NCI-H2029 treated with DMSO at 0.1 percent for 48 hours (cell line): ENCODE measurements at places on chromosomes 2 and 18.

GRCh38 chr18:57437402-57437765 lies 2.2 kb downstream of the ONECUT2 start:
- peak; percentile 13 for DNase-seq

DNA sequence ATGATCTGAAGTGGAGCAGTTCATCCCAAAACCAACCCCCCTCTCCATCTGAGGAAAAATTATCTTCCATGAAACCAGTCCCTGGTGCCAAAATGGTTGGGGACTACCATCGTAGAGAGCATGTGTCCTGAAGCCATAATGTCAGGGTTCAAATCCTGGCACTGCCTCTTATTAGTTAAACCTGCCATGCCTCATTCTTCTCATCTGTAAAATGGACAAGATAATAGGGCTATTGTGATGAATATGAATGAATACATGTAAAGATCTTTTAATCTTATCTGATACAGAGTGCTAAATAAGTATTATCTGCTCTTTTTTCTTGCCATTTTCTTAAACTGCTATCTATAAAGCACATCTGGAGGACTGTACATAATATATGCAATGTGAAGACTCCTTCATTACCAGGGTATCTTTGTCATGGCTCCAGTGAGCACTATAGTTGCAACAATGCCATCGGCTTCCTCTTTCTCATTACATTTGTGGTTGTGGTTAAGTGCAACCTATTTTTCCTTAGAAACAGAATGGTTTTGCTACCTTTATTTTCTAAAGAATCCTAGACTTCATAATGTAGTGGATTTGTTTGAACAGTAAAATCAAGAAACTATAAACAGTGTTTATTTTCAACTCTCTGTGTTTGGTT lies 27.0 kb downstream of the MFSD6 start:
- no peak for DNase-seq

DNA sequence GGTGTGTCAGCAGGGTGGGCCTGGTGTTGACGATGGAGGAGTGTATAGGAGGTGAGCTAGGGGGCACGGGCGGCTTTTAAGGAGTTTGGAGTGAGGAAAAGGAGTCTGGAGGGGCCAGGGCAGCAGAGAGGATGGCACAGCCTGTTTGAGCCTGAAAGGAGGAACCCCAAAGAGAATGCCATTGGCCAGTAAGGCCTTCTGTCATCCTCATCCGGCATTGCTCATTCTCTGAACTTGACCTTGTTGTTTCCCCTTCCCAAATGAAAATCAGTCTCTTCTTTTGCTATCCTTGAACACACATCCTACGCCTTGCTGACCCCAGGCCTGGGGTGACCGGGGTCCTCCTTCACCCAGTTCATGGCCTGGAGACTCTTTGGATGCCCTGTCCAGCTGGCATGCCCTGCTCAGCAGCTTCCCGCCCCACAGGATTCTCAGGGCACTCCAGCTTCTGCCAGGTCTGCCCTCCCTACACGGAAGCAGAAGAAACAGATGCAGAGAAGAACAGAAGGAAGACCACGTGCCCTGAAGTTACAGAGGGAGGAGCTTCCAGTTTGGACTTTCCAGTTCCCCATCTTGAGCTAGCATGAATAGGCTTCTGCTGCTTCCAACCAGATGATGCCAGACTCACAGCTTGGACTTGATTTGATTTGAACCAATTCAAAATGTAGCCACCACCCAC lies 20.5 kb upstream of the KIF3C start:
- DNase-seq = no peak

GRCh38 chr2:10425699-10426098 lies 22.4 kb downstream of the ODC1 start:
- DNase-seq = no peak

DNA sequence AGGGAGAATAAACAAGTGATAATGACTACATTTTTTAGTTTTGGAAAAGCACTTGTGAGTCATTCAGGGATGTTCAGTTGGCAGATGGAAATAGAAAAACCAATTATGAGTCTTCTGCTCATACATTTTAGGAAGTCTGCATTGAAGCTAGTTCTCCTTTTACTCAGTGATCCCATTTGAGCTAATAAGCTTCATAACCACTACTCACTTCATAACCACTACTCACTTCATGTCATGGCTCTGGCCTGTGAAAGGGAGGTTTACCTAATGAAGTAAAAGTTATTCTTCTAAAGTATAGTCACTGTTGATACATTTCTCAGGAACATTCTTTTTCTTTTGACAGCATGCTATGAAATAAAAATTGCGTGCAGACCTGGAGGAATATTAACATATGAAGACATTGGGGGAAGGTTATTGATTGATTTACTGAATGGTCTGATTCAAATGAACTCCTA lies 948.7 kb downstream of the TSN start:
- DNase-seq = no peak

DNA sequence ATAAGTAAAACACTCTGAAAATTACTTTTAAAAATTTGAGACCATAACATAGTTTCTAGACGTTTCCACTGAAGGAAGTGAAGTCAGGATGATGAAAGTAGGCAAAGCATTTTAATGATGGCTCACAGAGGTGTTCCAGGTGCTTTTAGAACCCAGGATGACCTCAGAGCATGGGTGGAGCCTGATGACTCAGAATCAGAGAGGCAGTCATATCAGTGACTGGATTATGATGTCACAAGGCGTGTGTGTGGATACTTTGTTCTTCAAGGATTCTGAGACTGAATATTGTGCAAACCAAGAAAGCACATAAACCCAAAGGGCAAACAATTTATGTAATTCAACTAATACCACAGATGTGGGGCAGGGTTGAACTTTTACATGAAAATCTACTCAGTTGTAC lies 208.0 kb upstream of the FBXO11 start:
- DNase-seq = no peak

- DNase-seq = no peak
Measured at GRCh38 chr18:70693246-70693645, 404.4 kb downstream of the SOCS6 start.

DNA sequence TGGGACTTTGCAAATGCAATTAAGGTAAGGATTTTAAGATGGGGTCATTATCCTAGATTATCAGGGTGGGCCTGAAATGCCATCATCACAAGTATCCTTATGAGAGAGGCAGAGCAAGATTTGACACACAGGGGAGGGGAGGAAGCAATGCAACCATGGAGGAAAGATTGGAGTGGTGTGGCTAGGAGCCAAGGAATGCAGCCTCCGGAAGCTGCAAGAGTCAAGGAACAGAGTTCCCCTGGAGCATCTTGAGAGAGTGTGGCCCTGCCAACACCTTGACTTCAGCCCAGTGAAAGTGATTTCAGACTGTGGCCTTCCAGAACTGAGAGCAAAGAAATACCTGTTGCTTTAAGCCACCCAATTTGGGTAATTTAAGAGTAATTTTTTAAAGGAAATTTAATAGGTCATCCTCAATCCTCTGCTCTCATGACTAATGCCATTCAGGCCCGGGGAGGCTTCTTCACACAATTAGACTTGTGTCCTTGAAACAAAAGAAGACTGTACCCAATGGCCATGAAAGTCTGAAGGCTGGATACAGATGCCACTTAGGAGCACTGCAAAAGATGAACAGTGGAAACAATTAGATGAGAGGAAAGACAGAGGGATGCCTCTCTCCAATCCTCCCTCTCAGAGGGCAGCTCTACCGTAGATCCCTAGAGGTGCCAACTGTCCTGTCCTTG lies 250.3 kb upstream of the ID2 start:
- no peak for DNase-seq

- peak; percentile 7 for DNase-seq
Measured at GRCh38 chr2:162475661-162476060, 131.7 kb downstream of the GCA start.

- no peak for DNase-seq
Measured at GRCh38 chr2:200469708-200470211, 40.1 kb downstream of the KCTD18 start.

DNA sequence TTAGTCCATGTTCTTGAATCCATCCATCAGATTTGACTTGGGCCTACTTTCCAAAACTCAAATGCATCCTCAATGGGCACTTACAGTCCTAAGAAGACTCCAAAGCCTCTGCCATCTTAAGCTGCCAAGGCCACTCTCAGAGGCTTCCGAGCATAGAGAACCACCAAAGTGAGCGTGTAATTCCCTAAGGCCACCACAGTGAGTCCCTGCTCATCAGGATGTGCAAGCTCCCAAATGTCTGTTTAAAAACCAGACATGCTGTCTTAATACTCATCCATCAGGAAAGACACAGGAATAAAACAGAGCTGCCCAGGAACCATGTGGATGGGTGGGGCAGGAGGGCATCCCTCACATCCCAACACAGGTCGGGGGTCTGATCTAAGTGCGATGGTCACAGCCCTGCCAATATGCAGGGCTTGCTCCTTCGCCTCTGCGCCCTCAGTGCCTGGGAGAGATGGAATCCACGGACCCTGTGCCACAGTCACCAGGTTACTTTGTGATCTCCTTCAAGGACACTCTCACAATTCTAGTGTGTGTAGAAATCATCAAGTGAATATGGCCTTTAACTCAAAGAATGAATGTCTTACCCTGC lies 80.4 kb downstream of the POLR1A start:
- no peak for DNase-seq

DNA sequence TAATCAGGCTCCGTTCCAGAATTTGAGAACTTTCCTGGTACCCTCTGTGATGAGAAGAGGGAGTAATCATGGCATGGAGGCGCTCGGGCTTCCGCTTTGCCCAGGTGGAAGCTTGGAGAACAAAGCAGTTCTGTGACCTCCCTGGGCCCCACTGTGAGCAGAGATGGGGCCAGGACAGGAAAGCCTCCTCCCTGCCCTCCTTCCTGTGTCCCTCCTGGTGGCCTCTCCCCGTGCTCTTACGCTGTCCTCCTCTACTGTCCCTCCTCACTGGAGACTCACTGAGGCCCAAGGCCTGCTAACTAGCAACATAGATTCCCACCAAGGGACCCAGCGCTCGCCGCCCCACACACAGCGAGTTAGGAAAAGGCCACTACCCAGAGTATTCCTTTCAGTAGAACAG lies 119.8 kb downstream of the MAPK4 start:
- DNase-seq = no peak

GRCh38 chr18:60191926-60192325 lies 180.6 kb downstream of the MC4R start:
- DNase-seq = no peak

- DNase-seq = no peak
Measured at GRCh38 chr2:33530690-33531548, 54.5 kb downstream of the RASGRP3 start.

GRCh38 chr2:191748528-191749180 lies 70.7 kb downstream of the NABP1 start:
- no peak for DNase-seq

DNA sequence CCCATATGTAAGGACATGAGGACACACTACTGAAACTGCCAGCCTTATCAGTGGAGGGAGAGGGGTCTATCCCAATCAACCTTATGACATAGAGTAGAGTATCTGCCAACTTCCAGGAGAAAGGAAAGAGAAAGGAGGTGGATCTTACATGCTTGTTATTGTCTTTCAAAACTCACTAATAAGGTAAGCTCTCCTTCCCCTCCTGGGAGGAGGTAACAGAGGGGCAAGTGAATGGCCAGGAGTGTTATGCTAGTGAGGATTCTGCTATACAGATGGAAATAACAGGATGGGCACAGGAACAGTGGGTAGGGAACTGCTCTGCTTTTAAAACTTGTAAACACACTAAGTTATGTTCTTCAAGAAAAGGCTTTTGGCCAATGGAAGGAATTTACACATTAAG lies 1020.1 kb downstream of the TDRD15 start:
- no peak for DNase-seq

- no peak for DNase-seq
Measured at GRCh38 chr2:74559912-74560311, 5.4 kb downstream of the DOK1 start.
